ENCODE measurements at places on chromosomes 11 and 22.

GRCh38 chr11:68259122-68259959, 12.4 kb downstream of the C11orf24 start:
- DNase-seq, result no peak

DNA sequence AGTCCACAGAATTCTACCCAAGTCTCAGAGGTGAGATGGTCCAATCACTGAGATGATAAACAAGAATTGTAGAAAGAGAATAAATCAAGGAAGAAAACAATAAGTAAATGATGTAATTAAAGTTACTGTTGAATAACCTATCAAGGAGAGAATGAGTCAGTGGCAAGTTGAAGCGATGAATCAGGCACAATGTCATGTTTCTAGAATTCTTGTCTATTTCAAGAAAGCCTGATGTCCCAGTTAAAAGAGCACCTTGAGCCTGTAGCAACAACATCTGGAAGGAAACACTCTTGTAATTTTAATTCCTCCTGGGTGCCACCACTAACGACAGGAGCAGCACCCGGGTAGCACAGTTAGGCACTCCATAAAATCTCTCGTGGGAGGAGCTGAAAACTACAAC, 67.9 kb upstream of the SLC35C1 start:
- no peak for DNase-seq

GRCh38 chr11:121482231-121483129, 29.7 kb upstream of the SORL1-AS1 start:
- DNase-seq, result peak; percentile 57

DNA sequence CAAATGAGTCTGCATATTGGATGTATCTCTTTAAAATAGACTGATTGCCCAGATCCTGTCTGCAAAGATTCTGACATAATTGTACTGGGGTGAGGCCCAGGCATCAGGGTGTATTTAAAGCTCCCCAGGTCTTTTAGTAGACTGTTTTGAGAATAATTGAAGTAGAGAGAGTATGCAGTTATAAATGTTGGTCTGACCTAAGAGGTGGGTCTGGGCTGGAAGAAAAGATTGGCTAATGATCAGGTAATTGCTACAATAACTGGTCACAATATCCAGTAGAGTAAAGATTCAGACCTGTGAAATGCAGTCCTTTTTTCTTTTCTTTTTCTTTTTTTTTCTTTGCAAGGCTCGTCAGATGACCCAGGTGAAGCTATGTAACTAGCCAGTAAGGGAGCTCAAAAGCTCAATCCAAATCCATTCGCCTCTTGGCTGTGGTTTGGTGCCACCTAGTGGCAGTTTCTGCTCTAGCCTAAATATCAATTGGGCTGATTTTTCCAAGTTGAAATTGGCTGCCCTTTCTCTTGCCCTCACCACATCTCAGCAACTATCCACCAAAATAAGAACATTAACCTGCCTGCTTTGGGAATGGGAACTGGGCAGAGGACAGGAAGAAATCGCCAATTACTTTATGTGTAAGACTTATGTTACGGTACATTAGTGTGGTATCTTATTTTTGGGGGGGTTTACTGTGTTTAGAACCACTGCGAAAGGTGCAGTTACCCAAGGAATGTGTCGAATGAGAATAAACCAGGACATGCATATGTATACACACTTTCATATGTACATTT, 45.9 kb downstream of the ZNF143 start:
- peak; percentile 43 for DNase-seq

- no peak for DNase-seq
Measured at GRCh38 chr11:2515401-2516275, 70.8 kb downstream of the KCNQ1 start.

GRCh38 chr11:34317666-34318065, 40.1 kb downstream of the ABTB2 start:
- no peak for DNase-seq

GRCh38 chr11:3969613-3970012, 114.1 kb downstream of the STIM1 start:
- DNase-seq, result no peak

GRCh38 chr11:44857490-44858090, 93.1 kb downstream of the TP53I11 start:
- DNase-seq, result no peak

- DNase-seq, result no peak
Measured at GRCh38 chr11:47977623-47978022, 2.7 kb upstream of the PTPRJ start.

- no peak for DNase-seq
Measured at GRCh38 chr11:133745791-133746190, 99.5 kb downstream of the SPATA19 start.

- DNase-seq, result peak; percentile 5
Measured at GRCh38 chr22:21568347-21569075, 997 bp downstream of the UBE2L3 start.

DNA sequence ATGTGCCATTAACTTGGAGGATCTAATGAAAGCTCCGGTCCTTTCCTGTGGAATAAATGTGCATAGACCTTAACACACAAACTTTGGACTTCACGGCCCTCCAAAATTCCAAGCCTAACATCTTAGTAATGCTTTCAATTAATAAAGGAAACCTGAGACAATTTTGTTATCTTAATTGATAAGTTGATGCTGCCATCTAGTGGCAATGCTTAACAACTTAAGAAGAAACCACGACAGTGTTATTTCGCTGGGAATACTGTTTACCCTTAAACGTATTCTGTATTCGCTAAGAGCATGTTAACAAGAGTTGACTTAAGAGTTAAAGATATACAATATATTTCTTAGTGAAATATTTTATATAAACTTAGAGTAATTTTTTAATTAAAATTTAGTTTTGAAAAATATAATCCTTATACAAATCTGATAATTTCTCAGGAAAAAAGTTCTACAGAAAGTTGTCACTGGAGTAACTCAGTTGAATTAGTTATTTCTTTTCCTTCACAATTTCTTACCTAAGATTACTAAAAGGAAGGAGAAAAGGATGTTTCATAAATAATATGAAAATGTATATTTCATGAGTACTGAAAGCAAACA, 35.0 kb upstream of the OR9G4 start:
- no peak for DNase-seq

- no peak for DNase-seq
Measured at GRCh38 chr22:22941831-22942510, 54.4 kb downstream of the IGLL5 start.

DNA sequence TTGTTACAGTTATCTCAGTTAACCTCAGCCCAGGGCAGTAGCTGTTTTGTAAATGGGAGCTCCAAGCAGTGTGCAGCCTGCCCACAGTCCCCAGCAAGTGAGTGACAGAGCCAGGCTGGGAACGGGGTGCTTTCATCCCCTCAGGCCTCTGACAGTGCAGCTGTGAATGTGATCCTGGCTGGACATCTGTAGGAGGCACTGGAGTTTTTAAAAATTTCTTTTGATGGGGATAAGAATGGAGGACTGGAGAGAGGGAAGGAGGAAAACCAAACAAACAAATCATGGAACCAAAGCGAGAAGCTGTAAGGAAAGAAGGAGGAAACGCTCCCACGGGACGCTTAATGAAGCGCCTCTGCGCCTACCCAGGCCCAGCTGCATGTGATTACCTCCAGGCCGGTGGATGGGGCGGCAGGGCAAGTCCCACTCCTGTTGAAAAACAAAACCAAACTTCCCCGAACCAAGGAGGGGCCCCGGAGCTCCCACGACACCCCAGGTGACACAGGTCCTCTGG, 40.6 kb downstream of the SCUBE1 start:
- no peak for DNase-seq

- DNase-seq, result no peak
Measured at GRCh38 chr22:24310969-24311368, 40.3 kb downstream of the SPECC1L start.

GRCh38 chr22:27715106-27715505, 86.5 kb downstream of the MN1 start:
- no peak for DNase-seq

GRCh38 chr11:116707746-116708145, 65.0 kb downstream of the BUD13 start:
- no peak for DNase-seq

GRCh38 chr11:120929090-120929489, 94.8 kb upstream of the TBCEL start:
- DNase-seq, result no peak

- no peak for DNase-seq
Measured at GRCh38 chr11:133239575-133239974, 292.7 kb downstream of the OPCML start.

GRCh38 chr22:23286296-23286695, 106.0 kb downstream of the BCR start:
- DNase-seq, result no peak

DNA sequence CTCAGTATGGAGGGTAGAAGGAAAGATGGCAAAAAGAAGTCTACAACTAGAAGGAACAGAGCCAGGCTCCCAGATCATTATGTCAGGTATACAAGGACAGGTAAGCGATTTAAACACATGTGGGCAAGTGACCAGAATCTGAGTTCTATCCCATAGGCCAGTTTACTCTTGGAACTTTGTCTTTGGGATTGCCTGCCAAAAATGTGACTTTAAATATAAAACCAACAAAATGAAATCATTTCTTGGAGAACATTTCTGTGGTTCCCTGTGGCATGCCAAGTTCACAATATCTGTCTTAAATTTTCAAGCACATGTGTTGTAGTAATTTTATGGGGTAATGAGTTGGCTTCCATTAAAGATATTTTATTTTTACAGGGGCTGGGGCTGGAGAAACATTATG, 141.0 kb downstream of the SLC17A6 start:
- DNase-seq, result no peak

DNA sequence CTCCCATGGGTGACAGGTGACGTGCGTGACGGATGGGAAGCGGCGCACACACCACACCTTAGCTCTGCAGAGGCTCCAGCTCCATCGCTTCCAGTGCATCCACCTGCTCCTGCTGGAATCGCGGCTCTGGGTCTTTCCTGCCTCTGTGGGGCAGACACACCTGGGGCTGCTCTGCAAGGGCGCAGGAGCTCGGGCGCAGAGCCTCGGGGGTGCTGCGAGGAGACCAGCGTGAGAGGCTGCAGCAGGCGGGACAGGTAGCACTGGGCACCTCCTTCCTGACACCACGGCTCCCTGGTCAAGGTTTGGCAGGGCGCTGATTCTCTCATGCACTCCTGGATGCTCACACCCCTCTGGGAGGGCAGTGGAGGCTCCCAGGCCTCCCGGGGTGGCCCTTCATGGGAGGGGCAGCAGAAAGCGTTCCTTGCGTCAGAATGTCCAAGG, 1494.3 kb downstream of the BRD1 start:
- no peak for DNase-seq

DNA sequence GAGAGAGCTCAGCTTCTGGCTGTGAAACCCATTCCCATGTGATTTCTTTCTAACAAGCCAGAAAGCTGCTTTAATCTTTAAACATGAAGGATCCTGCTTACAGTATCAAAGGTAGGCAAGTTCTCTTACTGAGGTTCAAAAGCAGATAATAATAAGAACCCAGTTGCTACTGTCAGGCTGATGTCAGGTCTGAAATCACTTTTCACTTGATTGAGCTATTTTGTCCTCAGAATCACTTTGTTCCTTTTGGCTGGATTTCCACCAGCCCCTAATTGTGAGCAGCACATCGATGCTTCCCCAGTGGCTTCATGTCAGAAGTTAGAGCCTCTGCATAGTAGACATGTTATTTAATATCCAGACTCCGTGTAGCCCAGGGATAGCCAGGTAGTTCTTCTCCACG, 55.8 kb upstream of the CEP295 start:
- DNase-seq, result no peak

- no peak for DNase-seq
Measured at GRCh38 chr22:44642096-44642644, 59.8 kb upstream of the PRR5 start.

DNA sequence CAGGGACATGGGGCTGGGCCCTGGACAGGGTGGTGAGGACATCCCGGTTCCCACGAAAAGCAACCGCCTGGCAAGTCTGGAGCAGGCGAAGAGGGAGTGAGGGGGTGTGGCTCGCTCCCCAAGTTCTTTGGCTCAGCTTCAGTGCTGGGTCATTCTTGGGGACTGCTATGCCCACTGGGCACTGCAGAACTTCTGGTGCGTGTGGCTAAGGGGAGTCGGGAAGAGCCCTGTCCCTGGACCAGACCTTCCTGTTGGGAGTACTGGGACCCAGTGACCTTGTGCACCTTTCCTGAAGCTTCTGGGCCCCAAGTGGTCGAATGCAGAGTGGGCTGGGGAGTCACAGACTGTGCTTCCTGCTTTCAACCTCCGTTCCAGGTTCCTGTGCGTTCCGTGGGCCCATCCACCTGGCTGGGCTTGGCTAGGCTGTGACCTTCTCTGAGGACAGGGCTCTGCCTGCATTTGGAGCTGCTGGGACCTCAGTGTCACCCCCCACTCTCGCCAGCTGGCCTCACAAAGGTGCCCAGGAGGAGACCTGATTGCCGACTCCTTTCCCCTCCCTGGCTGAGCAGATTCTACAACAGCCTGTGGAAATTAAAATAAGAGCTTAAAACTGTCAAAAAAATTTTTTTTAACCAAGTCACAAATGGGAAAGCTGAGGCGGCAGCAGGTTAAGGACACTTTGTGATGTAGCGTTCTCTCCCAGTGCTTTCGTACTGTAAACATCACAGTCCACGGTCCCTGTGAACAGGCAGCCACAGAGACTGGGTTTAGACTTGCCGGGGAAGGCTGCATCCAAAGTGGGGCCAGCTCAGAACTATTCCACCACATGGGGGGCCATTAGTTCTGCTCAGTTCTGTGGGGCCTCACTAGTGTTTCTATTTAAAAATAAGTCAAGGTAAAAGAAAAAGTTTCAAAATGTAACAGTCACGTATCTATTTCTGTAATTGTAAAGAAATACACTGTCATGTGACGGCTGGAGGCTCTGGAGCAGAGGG, 63.8 kb upstream of the WNT7B start:
- DNase-seq, result no peak

GRCh38 chr11:13896175-13896980, 66.1 kb upstream of the SPON1 start:
- no peak for DNase-seq

- DNase-seq, result no peak
Measured at GRCh38 chr11:27612932-27613880, 87.0 kb downstream of the BDNF start.

- DNase-seq, result no peak
Measured at GRCh38 chr11:14520747-14521151, 563 bp upstream of the PSMA1 start.

DNA sequence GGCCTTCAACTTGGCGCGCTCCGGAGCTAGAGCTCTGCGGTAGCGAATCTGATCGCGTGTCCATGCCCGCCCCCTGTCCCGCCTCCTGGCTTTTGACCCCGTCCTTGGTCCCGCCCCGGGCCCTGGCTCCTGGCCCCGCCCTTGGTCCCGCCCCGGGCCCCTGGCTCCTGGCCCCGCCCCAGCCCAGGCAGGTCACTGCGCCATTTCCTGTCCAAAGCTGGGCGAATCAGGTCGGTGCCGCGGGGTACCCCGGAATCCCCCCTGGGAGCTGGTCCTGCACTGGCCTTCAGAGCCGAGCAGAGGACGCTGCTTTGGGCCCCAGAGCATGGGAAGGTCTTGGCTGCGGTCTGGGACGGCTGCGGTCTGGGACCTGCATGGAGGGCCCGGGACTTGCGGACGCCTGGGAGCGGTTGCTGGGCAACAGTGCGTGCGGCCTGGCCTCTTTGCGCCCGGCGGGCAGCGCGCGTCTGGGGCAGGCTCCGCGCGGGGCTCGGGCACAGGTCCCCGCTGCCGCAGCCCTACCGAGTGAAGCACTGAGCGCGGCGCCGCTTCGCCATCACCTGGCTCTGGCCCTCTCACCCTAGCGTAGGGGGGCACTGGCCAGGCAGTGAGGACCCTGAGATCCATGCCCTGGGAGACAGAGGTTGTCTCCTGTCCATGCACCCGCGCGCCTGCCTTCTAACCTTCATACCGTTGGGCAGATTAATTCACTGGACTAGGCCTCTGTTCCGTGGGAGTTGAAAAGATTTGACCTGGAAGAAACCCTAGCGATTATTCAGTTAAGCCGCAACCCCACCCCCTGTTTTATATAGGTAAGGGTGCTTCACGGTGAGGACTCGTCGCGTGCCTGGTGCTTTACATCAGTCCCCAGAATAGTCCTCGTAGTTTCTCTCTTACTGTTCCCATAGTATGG, at the start of gene TTC12:
TTC12 (plus strand) TSS at position 195 of the 913 bp plus-strand sequence. CDS start 1,675 bp downstream, outside the sequence.
- DNase-seq, result peak; percentile 65
